ENCODE measurements at places on chromosomes 2 and 18.
A peak's percentile ranks its signal among the peaks of the same experiment; 100 is the strongest.

GRCh38 chr2:112782234-112782799 is 2.0 kb downstream of the IL1A start:
- DNase-seq, result no peak

DNA sequence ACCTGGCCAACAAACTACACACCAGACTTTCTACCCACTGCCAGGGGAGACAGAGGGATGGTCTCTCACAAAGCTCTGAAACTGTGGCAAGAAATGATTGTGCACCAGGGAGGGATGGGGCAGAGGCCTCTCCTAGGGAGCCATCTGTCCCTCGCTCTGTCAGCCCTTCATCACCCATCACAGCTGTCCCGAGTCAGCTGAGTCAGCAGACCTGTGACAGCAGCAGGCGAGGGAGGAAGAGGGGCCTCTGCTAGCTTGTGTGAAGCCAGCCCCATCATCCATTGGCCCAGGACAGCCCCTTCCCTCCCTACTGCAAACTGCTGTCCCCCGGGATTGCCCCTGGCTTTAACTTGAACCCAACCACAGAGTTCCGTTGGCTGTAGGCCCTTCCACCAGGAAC is 5.0 kb downstream of the SH2D6 start:
- no peak for DNase-seq

DNA sequence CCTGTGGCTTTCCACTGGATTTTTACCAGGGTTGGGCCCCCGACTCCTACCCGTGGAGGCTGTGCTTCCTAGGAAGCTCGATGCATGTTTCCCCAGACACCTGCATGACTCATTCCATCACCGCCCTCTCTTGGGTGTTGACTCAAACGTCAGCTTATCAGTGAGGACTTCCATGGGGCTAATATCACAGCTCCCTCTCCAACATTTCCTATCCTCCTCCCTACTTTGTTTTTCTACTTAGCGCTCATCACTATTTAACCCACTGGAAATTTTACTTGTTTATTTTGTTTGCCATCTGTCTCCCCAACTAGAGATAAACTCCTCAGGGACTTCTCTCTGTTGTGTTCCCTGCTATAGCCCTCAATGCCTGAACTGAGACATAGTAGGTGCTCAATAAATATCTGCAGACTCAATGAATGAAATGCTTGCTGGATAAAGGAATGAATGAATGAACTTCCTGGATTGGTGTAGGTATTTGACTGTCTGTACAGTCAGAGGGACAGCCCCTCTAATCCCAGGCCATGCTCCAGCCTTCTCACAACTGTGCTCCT is 89.7 kb upstream of the MSH2 start:
- DNase-seq, result no peak

DNA sequence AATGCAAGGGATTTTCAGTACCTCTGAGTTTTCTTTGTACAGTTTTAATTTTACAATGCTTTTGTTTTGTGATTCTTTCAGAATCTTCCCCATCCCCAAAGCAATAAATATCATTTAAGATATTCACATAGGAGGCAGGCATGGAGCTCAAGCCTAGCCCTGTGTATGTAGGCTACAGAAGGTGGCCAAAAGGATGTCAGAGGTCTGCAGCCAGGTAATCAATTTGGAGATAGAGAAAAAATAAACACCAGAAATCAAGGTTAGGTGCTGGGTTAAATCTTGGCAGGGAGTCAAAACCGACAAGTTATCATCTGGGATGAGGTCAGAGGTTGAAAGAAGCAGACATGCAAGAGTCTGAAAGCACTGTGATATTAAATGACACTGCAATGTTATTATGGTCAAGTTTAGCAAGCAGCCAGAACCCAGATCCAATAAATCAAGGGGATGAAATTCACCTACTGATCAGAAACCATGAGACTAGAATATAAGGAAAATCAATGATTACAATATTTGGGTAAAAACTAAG is 45.1 kb upstream of the LRP1B start:
- DNase-seq, result no peak

DNA sequence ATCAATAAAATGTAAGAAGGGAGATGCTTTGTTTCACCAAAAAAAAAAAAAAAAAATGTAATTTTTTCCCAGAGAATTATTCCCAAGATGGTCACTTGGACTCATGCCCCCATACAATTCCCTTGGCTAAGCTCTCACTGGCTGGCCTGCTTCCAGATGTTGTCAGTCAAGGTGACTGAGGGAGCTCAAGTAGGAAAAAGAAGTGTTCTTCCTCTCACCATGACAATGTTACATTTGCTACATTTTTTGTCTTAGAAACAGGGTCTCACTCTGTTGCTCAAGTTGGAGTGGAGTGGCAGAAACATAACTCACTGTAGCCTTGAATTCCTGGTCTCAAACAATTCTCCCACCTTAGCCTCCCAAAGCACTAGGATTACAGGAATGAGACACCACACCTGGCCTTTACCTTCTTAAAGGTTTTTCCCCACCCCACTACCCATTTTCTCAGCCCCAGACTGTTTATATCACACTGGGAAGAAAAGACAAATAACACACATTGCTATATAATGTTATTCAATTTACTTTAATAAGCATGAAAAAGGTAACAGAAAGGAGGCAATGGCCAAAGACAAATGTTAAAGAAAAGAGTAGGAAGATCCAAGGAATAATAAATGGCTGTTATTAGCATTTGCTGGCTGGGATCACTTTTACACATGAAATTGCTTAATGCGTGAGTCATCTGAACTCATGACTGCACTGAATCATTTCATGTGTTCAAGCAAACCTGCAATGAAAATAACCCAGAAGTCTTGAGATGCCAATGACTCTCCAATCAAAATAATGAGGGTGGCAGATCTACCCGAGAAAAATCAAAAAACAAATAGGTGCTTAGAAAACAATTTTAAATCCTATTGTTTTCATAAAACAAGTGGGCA is 45.2 kb downstream of the ACVR1 start:
- no peak for DNase-seq

DNA sequence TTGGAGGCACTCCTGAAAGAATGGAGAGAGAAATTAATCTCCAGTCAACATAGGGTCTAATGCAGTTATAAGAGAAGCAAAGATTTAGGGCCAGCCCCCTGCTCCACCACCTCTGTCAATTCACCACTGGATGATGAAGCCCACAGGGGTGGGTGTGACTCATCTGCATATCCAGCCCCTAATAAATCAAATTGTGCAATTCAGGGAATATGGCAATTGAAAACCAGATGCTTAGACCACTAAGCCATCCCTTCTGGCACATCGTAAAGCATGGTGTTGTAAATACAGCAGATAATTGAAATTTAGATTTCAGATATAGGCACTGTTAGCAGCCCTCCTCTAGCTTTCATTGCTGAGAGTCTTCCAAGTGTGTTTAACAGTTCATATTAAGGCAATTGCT is 541.4 kb downstream of the PARD3B start:
- no peak for DNase-seq

DNA sequence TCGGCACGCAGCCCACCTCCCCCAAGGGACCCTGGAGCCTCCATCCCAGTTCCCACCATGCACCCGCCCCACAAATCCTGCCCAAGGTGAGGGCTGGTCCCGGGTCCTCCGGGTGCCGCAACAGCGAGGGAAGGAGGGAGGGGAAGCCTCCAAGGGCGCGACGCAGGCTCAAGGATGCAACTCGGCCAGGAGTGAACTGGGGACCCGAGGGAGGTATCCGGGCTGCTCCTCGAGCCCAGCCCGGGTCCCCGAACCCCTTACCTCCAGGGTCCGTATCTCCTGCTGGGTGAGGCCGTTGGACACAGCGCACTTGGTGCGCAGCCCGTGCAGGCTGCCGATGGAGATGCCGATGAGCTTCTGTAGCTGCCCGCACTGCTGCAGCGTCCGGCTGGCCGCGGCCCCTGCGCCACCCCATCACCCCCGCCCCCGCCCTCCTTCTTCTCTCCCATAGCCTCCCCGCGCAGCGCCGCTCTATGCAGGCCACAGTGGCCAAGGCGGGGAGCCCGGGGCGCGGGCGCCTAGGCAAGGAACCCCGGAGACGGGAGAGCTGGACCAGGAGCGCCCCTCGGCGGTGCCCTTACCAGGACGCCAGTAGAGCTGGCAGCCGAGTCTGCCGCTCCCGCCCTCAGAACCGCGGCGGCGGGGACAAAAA is 124.1 kb downstream of the ANKRD30BL start:
- peak; percentile 16 for DNase-seq

- DNase-seq, result no peak
Observed at GRCh38 chr2:198044777-198045176, 240.4 kb downstream of the PLCL1 start.

DNA sequence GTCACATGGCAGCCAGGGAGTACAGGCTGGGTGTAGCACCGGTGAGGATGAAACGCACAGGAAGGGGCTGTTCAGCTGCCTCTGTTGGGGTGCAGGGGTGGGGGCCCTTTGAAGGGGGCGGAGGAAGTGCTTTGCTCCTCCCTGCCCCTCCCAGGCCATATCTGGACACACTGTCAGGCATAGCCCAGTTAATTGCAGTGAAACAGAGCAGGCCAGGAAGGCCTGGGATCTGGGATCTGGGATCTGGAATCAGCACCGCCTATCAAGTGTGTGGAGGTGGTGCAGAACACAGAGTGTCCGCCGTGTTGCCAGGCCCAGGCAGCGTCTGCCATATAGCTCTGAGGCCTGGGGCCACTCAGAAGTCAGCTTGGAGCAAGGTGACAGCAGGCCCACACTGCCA is 119.3 kb upstream of the MSH2 start:
- DNase-seq, result no peak

DNA sequence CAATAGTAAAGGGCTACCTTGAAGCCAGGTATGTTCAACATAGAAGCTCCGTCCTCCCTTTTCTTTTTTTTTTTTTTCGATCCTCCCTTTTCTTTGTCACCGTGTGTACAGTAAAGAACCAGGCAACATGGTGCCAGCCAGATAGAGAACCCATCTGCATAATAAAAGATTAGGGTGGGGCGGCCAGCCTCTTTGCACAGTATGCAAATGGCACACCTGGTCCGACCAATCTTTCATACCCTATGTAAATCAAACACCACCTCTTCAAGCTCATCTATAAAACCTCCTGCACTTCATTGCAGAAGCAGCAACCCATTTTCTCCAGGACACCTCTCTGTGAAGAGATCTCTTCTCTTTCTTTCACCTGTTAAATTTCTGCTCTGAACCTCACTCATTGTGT is 7.3 kb upstream of the WDR33 start:
- DNase-seq, result no peak

GRCh38 chr18:47558110-47558750 is 306.8 kb upstream of the SKOR2 start:
- DNase-seq, result no peak

GRCh38 chr18:31618801-31619200 is 27.1 kb downstream of the TTR start:
- no peak for DNase-seq

DNA sequence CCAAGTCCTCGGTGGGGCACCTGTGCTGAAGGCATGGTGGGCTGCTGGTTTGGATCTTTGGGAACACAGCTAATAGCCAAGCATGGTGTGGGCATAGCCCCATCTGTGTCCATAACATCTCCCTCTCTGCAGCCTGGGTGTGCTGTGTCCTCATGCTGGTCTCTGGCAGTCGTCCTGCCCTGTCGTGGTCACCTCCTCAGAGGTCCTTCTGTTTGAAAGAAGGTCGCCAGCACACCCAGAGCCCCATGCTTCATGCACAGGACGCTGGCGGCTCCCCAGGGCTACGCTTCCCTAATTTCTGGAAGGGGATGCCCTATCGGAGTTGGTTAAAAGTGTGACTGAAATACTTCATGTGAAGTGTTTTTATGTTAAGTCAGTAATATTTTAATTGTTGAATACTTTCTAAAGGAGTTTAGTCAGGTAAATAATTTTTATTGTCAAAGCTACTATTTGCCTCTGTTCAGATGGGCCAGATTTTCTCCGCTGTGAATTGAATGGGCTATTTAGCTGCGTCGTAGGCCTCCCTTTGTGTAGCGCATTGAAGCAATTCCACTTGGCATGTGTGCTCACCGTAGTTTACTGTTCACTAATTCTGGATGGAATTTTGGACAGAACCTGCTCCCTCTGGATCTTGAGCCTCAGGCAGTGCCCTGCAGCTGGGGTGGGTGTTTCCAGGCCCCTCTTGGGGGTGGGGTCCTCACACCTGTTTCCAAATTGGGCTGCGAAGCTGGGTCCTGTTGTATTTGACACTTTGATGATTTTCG is 81.9 kb downstream of the WDSUB1 start:
- peak; percentile 47 for DNase-seq

DNA sequence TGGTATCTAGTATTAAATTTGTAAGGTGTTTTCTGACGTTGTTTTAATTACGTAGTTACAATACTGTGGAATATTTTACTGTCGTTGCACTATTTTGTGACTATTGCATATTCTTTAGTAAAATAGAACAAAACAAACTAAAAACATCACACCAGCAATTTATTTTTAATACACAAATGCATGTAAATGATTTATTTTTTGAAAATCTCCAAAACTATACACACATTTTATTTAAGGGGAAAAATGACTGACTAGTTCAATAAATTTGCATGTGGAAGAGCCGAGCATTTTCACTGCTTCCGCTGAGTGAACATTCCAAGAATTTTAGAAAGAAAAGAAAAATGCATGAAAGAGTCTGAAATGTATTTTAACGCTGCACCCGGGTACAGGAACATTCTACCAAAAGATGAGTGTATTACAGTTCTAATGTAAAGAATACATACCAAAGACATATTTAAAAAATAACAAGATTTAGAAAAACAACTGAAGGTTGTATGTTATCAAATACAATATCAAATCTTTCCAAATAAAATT is 257.7 kb downstream of the MEIS1 start:
- DNase-seq, result no peak

DNA sequence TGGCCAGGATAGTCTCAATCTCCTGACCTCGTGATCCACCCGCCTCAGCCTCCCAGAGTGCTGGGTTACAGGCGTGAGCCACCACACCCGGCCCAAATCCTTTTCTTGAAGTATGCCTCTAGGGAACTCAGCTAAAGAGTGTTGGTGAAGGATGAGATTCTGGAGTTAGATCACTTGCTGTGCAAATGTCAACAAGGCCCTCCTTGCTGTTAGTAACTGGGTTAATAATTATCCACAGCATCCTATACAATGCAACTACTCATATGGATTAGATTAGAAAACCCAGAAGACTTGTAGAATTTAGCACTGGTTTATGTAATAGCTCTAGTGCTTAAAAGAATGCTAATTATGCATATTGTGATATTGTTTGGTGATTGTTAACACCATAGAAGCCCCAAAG is 310.8 kb upstream of the TFPI start:
- DNase-seq, result no peak

DNA sequence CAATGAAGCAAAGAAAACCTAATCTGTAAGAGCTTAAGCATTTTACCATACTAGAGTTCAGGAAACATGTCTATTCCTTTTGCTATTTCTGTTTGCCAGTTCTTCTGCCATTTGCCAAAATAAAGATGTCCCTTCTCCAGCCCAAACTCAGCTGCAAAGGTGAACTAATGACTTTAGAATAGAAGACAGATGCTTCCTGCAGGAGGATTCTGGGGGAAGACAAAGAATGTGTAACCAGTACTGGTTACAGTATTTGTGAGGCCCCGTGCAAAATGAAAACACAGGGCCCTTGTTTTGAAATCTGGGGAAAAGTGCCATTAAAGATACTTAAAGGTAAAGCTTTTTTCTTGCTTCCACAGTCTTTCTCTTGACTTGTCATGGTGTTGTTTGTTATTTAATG is 34.3 kb upstream of the MTX2 start:
- DNase-seq, result no peak

GRCh38 chr2:238291550-238292281 is 3.3 kb upstream of the PER2 start:
- DNase-seq, result no peak

GRCh38 chr18:51070545-51070944 is 40.5 kb downstream of the SMAD4 start:
- DNase-seq, result no peak

GRCh38 chr2:120103723-120104467 is 91.0 kb downstream of the EPB41L5 start:
- no peak for DNase-seq

Measured in midbrain (tissue), 1 donor.